ENCODE measurements at places on chromosomes 6 and 20.

GRCh38 chr20:53215166-53215565, 243.0 kb downstream of the TSHZ2 start:
- DNase-seq: no peak

DNA sequence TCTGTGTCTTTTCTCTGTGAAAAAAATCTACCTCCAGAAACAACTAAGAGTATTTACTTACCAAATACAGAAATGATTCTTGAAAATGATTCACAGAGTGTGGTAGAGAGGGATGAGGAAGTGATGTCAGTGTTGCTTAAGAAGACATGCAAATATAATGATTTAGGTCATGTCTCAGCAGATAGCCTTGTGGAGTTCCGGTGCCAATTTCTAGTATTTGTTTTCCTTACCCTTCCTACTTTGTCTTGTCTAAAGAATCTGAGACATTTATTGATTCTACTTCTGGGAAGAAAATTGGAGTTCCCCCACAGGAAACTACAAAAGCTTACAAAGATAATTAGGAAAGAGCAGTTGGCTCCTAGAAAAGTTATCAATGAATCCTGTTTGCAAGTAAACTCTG, 68.8 kb downstream of the GJA1 start:
- no peak for DNase-seq

GRCh38 chr20:50794846-50795634, at the start of gene BCAS4:
TSS of gene BCAS4 (plus strand) at chr20:50795061. CDS start at chr20:50795084, 23 bp downstream.
- DNase-seq: peak; percentile 95

- DNase-seq: no peak
These were observed 580.8 kb downstream of the CBLN4 start for GRCh38 chr20:55424476-55424875.

GRCh38 chr6:89310929-89311328, 4.2 kb downstream of the GABRR2 start:
- DNase-seq: no peak

DNA sequence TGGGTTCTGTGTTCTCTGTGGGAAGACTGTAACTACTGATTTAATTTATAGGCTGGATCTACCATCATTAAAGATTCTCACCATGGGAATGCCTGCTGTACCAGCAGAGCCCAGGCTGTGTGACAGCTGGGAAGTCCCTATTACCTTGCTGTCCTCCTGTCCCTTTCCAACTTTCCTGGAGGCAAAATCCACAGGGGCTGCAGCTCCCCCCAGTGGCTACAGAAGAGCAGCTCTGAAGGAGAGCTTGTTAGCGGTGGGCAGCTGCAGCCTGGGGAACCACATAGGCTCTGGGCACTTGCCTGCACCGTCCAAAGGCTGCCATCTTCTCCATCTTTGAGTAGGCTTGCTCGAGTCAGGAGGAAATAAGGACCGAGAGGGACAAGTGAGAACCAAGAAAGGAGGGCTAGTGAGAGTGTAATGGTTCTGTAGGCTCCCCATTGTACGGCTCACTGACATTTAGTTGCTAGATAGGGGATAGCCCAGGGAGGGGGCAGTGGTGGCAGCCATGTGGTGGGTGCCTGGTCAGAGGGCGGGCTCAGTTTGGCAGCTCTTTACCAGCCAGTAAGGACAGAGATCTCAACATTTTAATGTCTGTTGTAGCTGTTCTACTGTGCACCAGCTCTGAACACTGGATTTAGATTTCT, 155.1 kb upstream of the MLIP start:
- DNase-seq: peak; percentile 55

- no peak for DNase-seq
These were observed 67.1 kb upstream of the SLC2A12 start for GRCh38 chr6:134119486-134119885.

GRCh38 chr20:36957875-36958667, 6.6 kb upstream of the SAMHD1 start:
- no peak for DNase-seq

DNA sequence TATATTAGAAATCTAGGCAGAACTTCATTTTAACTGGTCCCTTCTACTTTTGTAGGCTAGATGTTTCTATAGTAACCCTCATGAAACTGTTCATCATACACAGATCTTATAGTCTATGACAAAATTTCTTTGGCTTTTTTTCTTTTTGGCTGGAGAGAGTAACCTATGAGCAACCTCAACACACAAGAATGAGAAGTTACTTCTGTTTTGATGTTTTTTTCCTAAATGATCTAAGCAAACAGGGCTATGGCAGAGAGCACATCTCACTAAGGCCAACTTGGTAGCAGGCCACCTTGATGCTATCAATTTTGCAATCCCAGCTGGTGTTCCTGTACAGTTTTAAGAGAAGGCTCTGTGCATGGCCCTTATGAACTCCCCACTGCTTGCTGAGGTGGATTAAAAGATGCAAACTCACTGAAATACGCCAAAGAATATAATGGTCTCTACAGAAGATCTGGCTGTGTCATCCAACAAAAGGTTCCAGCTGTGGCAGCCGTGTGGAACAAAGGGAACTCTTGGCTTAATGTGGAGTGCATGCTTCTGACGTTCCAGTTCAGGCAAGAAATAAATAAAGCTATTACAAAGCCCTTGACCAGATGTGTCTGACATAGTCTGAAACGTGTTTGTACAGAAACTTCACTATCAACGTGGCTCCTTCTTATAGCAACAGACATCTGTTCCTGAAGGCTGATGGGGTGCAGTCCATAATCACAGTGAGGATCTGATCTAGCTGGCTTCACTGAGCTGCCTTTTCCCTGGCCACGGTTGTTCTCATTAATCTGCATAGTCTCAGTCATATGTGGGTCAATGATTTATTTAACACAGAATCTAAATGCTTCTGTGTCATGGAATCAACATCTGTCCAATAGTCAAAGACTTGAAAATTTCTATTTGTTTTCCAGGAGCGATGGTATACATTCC, 481.1 kb downstream of the BMP2 start:
- DNase-seq: no peak

GRCh38 chr6:163338671-163339405, 75.7 kb upstream of the QKI start:
- no peak for DNase-seq

GRCh38 chr6:27241443-27241842, 6.1 kb upstream of the PRSS16 start:
- no peak for DNase-seq

- DNase-seq: no peak
These were observed 38.4 kb downstream of the KIF25 start for GRCh38 chr6:168035661-168036545.

DNA sequence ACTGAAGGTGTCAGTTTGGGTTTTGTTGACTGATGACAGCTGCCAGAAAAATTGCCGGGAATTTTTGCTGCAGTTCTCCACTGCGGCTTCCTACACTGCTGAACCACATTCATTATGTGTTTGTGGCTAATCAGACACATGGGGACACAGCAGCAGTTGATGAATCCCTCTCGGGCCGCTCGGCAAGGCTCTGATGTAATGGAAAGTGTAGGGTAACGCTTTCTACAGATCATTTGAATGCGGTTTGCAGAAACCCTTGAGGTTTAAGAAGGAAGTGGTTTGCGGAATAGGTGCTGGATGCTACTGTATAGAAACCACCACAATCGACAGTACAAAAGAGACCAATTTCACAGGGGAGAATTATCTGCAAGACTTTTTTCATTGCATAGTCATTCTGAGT, 138.7 kb upstream of the SASH1 start:
- DNase-seq: peak; percentile 49

GRCh38 chr6:130143709-130144108, 79.0 kb downstream of the SAMD3 start:
- DNase-seq: no peak

GRCh38 chr6:90088009-90088408, 193.7 kb downstream of the GJA10 start:
- no peak for DNase-seq

All from GM10248 (cell line).